Natural killer cell (primary cell): ENCODE measurements at places on chromosomes 13 and 19. TPM values are rescaled to one million over a fixed set of nuclear protein-coding genes. Genes with fewer than 3 reads are reported as not detected.

Gene TMEM38A
- 0.29 TPM for total RNA-seq

Gene MBD3L3
- not detected for total RNA-seq

Gene NDUFB7
- total RNA-seq, result 120 TPM

Gene ABCA7
- total RNA-seq, result 121 TPM

Gene PCDH9
- total RNA-seq, result 0.43 TPM

Gene PCDH17
- total RNA-seq, result not detected

Gene NCR1
- 244 TPM for total RNA-seq

Gene SWSAP1
- total RNA-seq, result 2.8 TPM
